ENCODE measurements at places on chromosomes 4 and X.

DNA sequence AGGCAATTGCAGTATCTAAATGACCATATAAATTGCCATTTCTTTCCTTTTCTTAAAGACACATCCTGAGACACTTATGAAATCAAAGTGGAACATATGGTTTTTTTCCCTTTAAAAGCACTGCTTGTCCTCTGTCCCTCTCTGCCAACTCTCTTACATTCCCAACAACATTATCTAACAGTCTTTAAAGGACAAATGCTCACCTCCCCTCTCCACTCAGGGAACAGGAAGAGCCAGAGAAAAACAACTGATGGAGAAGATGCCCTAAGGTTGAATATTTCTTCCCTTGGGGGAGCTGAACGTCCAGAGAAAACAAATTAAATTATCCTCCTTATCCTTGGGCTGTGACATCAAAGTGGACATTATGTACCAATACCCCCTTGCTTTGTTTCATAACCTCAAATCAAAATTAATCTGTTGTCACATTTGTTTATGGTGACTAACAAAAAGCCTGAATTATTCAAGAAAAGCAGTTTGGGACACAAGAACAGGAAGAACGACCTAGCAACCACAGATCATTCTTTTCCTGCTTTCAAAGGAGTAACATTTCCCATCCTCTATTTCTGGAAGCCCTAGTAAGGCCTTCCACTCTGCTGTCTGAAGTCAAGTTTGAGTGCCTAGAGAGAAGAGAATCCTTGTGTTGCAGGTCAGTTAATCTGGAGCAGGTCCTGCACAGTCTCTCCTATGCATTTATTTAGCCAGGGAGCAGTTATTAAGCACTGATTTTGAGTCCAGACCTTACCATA, 52.6 kb upstream of the PAGE1 start:
- DNase-seq: no peak

GRCh38 chrX:18931972-18932371, 51.9 kb downstream of the PHKA2 start:
- DNase-seq: no peak

DNA sequence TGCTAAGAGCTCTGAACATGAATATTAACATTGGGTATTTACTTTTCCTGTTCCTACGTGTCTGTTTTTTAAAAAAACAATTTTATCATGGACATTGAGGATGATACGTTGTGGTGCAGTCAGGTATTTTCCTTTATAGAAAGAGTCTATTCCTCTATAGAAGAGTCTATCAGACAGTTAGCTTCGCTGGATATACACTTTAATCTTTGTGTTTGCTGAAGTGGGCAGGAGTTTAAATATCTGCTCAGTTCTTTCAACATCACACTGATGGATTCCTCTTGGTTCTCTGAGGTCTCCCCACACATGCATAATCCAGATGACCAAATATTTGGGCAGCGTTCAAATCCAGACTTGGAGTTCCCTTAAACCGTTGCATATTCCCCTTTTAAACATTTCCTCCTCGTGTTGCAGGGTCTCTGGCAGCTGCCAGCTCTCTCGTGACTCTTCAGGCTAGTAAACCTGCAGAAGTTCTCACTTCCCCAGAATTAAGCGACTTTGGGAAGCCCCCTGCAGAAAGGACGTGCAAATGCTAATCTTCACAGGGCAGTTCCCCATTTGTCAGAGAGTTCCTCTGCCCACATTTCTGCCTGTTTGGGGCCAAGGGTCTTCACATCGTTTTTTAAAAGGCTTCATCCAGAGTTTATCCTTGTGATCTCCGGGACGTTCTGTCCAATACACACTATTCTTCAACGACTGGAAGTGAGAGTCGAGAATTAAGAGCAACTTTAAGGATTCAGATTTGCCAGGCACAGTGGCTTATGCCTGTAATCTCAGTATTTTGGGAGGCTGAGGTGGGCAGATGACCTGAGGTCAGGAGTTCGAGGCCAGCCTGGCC, 20.5 kb upstream of the DHRSX start:
- DNase-seq: no peak

DNA sequence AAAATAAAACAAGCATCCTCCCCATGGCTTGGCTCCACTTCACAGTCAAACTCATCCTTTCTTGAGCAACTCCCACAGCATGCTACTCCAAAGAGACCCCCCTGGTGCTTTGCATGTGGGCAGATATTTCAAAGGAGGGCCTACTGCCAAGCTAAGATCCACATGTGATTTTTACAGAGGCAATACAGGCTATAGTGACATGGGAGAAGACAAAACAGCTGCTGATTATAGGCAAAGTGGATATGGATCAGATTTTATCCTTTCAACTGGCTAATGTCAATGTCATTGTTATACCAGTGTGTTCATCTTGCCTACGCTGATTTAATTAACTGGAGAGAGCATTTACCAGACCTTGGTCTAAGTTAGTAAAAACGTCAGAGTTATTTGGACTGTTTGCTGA, 328.3 kb downstream of the KLHL13 start:
- no peak for DNase-seq

DNA sequence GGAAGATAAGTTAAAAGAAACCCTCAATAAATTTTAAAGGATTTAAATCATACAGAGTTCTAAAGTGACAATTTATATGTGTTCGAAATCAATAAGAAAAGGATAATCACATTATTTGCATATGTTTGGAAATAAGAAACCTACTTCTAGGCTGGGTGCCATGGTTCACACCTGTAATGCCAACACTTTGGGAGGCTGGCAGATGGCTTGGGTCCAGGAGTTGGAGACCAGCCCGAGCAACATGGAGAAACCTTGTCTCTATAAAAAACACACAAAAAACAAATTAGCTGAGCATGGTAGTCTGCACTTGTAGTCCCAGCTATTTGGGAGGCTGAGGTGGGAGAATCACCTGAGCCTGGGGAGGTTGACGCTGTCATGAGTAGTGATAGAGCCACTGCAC, 8.1 kb upstream of the SAP30 start:
- DNase-seq: no peak

DNA sequence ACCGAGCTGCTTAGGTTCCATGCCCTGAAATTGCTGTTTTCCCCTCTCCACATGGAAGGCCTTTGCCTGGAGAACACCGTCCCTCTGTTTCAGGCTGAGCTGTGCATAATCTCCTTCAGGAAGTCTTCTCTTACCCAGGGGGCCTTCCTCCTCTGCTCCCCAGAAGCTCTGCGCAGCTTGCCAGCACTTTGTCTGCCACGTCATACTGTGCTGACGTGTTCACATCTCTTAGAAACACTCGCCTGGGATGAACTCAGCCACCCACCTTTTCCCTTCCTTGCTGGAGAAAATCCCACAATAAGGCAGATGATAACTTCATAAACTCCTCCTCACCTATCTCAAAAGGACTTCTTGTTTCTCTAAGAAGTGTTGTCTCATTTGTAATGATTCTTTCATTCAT, 110.7 kb downstream of the ARHGAP10 start:
- peak; percentile 46 for DNase-seq

GRCh38 chrX:18348047-18348446, 6.4 kb downstream of the SCML2 start:
- DNase-seq: no peak

GRCh38 chrX:23752740-23753415, 9.8 kb upstream of the ACOT9 start:
- no peak for DNase-seq

DNA sequence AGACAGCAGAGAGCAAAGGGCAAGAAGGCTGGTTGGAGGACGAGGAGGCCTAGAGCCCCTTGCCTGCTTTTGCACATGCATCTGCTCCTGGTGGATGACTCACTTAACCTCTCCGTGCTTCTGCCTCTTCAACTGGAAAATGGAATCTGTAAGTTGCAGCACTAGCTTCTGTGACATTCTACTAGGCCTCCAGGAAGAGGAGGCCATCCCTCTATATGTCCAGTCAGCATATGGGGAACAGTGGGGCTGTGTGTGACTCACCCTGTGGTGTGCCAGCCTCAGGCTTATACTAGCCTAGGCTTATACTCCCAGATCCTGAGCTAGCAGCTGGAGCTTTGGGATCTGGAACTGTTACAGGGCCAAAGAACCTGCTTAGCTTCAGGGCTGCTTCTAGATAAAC, 36.0 kb downstream of the RTL9 start:
- DNase-seq: no peak

DNA sequence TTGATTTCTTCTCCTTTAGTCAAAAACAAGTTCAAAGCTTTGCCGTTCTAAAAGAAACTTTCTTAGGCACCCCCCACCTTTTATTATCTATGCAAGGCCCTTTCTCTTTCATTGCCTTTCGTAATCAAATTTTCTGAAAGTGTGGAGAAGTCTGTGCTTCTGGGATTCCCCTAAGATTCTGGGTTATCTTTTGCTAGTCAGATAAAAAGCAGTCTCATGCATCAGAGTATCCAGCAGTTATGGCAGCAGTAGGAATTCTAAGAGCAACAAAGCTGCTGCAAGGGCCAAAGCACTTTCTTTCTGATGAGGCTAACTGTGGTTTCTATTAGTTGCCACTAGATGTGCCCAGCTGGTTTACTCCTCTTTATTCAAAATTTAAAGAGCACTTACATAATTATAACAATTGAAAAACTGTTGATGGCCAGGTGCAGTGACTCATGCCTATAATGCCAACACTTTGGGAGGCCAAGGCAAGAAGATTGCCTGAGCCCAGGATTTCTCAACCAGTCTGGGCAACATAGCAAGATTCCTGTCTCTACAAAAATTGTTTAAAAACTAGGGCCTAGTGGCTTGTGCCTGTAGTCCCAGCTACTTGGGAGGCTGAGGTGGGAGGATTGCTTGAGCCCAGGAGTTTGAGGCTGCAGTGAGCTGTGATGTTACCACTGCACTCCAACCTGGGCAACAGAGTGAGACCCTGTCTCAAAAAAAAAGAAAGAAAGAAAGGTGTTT, 296.2 kb downstream of the PAPSS1 start:
- DNase-seq: no peak

DNA sequence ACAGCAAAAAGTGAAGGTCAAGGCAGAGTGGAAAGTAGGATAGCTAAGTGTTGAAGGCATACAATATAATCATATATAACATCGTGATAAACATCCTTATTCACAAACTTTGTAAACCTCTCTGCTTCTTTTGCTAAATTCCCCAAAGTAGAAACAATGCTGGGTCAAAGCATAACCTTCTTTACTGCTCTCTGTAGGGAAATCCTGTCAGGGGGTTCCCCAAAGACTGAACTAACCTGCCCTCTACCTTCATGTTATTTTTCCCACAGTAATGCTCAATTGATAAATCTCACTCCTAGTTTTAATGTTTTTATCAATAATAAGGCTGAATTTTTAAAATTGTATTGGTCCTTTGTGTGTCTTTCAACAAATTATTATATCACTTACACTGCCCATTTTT, 55.7 kb downstream of the DCHS2 start:
- DNase-seq: no peak

- no peak for DNase-seq
Measured at GRCh38 chrX:40457406-40457805, 123.4 kb upstream of the ATP6AP2 start.

DNA sequence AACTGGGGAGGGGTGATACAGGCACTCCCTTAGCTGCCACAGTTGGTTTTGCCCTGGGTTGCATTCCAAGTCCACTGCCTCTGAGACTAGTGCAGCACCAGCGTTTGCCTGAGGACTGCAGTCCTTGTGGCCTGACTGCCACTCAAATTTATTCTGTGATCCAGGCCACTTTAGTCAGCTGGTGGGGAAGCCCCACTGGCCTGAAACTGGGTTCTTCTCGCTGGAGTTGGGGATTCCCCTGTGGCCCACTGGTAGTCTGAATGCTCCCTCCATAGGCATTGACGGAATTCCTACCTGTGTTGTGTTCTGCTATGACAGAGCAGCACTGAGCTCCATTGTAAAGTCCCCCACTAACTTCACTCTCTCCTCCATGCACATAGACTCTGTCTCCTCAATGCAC, 63.8 kb downstream of the PTPN13 start:
- no peak for DNase-seq

GRCh38 chr4:37825968-37826294, 555 bp upstream of the PGM2 start:
- DNase-seq: no peak

DNA sequence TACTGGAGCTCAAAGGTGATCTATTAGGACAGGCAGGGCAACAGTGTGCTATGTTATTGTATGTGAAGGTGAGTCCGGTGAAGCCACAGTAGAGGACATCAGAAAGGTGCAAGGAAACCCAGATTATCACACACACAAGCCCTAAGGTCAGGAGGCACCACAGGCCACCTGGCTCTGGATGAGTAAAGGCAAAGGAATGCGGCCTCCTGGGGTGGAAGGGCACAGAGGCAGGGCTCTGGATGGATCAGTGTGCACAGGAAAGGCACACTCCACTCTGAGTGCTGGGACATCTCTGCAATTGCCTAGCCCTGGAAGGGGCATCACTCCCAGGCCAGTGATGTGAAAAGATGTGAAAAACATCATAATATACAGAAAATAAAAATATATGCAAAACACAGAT, 683.5 kb downstream of the TRIML1 start:
- no peak for DNase-seq

GRCh38 chr4:53591372-53591892, at the start of gene LNX1:
LNX1 (minus strand) TSS chr4:53591486; CDS start chr4:53574002, 17,484 bp downstream.
- no peak for DNase-seq
